ENCODE measurements at places on chromosomes 3 and 15.

GRCh38 chr15:86654501-86654900, 574.8 kb downstream of the AGBL1 start:
- DNase-seq: no peak

- DNase-seq: no peak
Measured at GRCh38 chr15:40290545-40290917, 7.7 kb upstream of the ANKRD63 start.

- DNase-seq: no peak
Measured at GRCh38 chr15:101269479-101270223, 7.6 kb downstream of the SELENOS start.

GRCh38 chr3:100354850-100355249, 20.3 kb downstream of the NIT2 start:
- no peak for DNase-seq

- no peak for DNase-seq
Measured at GRCh38 chr15:63255489-63255990, 21.9 kb upstream of the APH1B start.

GRCh38 chr15:89783111-89783860, 7.2 kb downstream of the MESP2 start:
- no peak for DNase-seq

GRCh38 chr3:134374791-134375581, 739 bp upstream of the AMOTL2 start:
- no peak for DNase-seq

GRCh38 chr3:117488983-117489382, 779.4 kb downstream of the TUSC7 start:
- no peak for DNase-seq

GRCh38 chr3:111882194-111882593, 23.1 kb downstream of the PHLDB2 start:
- no peak for DNase-seq

- DNase-seq: no peak
Measured at GRCh38 chr15:96274698-96275097, 55.8 kb upstream of the NR2F2 start.

DNA sequence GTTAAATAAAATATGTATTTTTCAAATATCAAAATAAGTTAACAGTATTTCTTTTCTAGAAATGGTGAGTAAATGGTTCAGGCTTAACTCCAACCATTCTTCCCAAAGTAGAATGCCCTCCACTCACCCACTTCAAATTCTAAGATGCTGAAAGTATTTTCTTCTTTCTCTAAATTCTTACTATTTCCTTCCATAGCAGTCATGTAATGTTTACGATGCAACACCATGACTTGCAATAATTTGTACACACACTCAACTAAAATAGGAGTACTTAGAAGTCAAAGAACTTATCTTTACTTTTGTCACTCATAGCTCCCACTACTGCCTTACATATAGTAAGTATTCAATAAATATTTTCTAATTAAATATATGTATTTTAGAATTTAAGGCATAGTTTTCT, 65.0 kb downstream of the AQR start:
- DNase-seq: no peak

GRCh38 chr3:195238081-195238571, 32.8 kb downstream of the XXYLT1 start:
- no peak for DNase-seq

GRCh38 chr3:67059443-67059842, 61.3 kb downstream of the KBTBD8 start:
- no peak for DNase-seq

DNA sequence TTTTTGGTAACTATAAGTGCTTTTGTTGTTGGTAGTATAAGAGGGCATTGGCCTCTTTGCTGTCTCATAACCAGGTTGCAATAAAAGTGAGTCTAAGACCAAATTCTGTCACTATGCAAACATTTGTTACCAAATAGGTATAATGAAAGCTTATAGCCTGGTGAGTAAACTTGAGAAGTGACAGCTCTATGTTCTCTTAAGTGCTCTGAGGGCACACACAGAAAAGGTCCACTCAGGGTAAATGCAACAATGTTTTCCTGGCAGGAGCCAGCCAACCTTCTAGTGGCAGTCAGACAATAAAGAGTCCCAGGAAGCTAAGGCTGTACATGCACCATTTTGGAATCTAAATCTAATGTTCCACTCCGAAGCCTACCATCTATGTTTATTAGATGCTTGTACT, 262.1 kb upstream of the TGFBR2 start:
- DNase-seq: no peak

GRCh38 chr15:70512772-70513362, 250.5 kb downstream of the UACA start:
- no peak for DNase-seq

DNA sequence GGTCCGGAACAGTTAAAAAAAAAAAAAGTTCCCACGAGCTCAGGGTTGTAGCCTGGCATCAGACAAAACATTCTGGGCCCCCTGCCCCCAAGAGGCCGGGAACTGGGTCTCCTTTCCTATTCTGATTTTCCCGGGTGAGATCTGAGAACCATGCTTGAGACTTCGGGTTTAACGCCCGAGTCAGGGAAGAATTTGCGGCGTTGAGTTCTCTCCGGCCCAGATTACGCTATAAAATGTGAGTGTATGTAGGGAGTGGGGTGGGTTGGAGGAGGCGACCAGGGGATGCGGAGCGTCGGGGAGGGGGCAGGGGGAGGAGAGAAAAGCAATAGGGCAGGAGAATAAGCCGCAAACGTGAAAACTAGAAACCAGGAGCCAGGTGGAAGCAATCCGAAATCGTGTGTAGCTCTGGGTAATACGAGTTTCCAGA, 2.7 kb downstream of the ZIC1 start:
- DNase-seq: no peak

- DNase-seq: peak; percentile 65
Measured at GRCh38 chr15:94970802-94971201, 739.4 kb downstream of the MCTP2 start.

- no peak for DNase-seq
Measured at GRCh38 chr3:149473357-149474249, 894 bp upstream of the TM4SF4 start.

DNA sequence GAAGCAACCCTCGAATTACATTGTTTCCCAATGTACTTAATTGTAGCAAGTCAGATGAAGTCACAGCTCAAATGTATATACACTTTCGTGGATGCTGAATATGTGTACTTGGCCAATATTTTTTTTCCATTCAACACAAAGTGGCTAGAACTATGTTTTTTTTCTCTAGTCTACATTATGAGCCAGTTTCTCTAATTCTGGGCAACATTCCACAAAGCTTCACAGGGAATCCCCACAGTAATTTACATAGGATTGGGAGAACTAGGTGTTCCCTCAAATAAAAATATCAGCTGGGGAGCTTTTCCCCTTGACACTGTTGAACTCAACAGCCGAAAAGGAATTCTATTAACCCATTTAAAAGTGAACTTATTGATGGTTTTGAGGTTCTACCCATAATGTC, 493.1 kb downstream of the MECOM start:
- no peak for DNase-seq

DNA sequence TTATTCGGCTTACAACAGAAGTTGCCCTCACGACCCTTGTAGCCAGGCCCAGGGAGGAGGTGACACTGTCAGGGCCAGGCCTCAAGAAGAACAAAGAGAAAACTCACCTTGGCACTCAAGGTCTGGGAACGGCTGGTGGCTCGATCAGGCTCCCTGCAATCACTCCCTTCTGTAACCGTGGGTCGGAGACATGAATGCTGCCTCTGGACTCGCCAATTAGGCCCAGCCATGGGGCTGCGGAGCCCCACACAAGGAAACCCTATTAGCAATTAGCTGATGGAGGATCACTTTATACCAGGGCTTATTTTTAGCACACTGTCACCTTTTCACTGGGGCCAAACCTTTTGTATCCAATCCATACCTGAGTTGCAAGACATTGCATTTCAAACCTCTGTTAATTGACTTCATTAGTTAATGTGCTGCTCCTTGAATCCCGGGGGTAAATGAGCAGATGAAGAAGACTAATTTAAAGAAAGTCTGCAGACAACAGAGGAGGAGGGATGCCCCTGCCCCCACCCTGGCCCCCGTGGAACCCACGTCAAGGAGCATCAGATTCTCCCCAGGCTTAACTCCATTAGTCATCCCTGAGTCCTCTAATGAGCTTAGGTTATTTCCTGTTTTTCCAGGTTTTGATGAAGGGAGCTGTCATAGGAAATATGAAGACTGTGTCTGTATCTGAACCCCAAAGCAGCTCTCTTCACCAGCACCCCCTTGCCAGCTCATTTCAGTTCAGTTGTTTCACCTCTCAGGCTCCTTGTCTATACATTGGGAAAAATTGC, 255.3 kb downstream of the RORA start:
- no peak for DNase-seq

DNA sequence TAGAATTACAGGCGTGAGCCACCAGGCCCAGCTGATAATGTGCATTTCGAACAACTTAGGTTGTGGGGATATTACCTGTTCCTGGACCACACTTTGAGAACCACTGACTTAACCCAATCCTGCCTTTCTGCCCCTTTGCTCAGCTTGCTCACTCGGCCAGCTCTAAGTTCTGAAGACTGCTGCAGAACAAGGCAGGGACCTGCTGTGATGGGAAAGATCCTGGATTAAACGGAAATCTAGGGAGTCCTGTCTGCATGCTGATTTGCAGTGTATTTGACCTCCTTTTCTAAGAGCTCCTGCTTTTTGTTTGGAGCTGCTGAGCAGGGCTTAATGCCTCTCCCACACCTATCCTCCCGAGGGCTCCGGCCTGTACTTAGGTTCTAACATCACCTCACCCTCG, 2.9 kb downstream of the LTK start:
- DNase-seq: no peak

DNA sequence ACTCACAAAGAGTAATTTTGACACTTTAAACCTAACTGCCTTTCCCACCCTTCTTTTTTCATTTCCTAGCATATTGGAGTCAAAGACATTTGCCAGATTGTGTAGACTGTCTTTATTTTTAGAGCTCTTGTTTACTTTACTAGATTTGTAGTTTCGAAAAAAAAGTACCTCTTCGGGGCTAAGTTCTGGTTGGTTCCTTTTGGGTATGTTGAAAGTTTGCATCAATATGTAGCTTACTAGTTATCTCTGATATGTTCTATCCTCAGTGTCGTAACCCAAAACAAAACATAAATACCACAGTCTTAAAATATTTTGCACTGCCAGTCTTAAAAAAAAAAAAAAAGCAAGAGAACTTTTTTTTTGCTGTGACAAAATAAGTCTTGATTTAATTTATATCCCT, 52.2 kb downstream of the REC114 start:
- no peak for DNase-seq

GRCh38 chr15:70358871-70359647, 261.3 kb upstream of the TLE3 start:
- no peak for DNase-seq

GRCh38 chr15:74857671-74858368, 14.9 kb upstream of the ULK3 start:
- DNase-seq: no peak

DNA sequence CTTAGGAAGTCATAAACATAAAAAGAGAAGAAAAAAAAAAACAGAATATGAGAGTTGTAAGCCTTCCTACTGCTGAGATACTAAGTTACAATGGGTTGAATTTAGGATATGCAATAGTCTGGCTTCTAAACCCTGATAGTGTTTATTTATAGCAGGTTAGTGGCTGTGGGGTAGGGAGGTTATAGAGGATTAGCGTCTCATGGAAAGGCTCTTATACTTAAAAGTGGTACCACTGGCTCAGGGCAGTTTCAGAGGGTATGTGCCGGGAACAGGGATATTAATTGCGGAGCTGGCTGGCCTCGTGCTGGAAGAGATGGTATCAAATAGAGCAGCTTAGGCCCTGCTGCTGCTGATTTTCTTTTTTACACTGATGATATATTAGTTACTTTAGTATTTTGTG, 60.8 kb downstream of the PFN2 start:
- DNase-seq: no peak

- DNase-seq: no peak
Measured at GRCh38 chr3:127456471-127457093, 134.0 kb downstream of the TPRA1 start.

DNA sequence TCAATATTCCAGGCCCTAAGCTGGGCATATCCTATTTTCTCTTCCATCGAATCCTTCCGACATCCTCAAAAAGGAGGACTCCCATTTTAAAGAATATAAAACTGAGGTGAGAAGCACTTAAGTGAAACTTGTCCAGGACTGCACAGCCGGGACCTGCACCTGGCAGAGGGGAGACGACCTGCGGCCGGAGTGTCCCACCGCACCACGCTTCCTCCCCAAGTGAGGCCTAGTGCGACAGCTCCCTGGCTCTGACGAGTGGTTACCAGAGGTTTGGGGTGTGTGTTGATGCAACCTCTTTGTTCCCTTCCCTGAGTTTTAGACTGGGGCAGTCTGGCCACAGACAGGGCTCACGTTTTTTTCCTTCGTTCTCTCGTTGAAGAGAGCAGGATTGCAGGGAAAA, 24.9 kb upstream of the ATP2B2 start:
- no peak for DNase-seq

DNA sequence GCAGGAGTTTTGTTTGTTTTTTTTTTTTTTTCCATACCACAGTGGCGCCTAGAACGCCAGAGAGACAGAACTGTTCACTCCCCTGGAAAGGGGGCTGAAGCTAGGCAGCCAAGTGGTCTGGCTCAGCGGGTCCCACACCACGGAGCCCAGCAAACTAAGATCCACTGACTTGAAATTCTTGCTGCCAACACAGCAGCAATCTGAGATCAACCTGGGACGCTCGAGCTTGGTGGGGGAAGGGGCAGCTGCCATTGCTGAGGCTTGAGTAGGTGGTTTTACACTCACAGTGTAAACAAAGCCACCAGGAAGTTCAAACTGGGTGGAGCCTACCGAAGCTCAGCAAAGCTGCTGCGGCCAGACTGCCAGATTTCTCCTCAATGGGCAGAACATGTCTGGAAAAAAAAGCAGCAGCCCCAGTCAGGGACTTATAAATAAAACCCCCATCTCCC, 29.8 kb downstream of the SPICE1 start:
- DNase-seq: no peak

DNA sequence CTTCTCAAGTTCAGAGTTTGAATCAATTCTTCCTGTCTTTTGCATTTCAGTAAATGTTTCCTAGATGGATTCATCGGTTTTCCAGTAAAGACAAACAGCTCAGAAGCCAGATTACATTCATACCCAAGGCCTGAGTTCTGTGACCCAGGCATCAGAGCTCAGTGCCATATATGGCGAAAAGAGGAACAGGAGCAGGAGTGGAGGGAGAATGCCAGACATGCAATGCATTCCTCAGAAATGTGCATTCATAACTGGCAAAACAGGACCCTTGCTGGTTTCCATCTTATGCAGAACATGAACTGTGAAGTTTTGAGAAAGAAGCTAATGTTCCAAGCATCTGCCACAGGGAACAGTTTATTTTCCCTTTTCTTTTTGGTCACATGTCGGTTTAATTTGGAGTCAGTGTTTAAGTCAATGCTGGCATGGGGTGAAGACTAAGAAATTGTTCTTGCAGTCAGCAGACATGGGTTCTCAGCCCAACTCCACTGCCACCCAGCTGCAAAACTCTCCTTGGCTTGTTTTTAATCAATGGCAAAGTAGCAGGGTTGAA, 116.5 kb downstream of the LPP start:
- no peak for DNase-seq

DNA sequence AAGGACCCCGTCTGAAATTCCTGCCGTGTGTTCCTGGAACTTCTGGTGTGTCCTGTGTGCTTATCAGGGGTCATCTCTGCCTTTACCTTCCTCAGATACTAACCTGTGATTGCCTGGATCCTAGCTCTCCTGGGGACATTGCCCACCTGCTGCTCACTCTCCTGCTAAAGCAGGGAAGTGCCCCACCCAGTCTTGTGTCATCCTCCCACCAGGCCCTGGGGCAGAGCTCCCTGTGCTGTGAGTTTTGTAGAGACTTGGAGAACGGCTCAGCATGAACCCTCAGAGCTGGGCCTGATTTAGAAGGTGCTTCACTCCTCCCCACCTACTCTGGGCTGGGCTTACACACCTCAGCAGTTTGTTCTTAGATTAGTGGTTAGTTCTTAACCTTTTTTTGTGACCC, 3.8 kb upstream of the TMEM44 start:
- DNase-seq: no peak
